Activated CD8-positive, alpha-beta memory T cell treated with anti-CD3 and anti-CD28 coated beads, Interleukin-2, amount 50 U/mL, for 48 hours (primary cell): ENCODE measurements at places on chromosomes 2 and 18.

DNA sequence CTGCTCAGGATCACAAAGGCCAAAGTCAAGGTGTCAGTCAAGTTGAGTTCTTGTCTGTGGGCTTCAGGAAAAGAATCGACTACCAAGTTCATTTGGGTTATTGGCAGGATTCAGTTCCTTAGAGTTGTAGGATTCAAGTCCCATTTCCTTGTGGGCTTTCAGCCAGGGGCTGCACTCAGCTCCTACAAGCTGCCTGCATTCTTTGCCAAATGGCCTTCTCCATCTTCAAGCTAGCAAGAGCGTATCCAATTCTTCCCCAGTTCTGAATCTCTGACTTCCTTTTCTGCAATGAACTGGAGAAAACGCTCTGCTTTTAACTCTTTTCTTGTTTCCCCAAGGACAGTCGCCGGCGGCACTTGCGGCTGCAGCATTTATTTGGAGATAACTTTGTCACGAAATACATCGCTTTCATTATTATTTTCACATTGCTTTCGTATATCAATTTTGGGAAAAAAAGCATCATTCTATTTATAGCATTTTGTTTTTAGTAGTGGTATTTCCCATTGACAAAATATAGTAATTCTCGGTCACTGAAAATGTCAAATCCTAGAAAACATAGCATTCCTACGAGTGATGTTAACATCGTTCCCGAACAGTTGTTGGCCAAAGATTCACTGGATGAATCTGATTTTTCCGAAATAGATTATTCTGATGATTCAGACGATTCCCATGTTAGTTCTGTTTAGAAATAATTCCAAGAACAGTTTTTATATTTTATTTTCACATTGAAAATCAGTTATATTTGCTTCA lies 59.6 kb upstream of the SERPINE2 start:
- no peak for DNase-seq

DNA sequence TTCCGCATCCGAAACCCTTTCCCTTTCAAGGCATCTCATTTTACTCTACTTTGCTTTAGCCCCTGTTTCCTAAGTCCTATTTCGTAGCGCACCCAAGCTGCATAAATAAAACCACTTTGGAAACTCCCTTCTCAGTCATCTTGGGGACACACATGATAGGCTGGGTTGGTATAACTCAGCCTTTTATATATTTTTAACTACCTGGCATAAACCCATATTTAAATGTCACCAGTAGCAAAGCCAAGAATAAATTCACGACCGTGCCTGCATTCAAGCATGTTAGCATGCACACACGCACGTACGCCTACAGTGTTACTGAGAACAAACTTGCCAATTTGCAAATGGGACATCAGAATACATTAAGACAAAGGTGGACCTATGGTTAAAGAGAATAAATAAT lies 564.7 kb upstream of the PIK3C3 start:
- no peak for DNase-seq

- no peak for DNase-seq
These were observed 236.8 kb upstream of the ATP5MC3 start for GRCh38 chr2:175418224-175418835.

DNA sequence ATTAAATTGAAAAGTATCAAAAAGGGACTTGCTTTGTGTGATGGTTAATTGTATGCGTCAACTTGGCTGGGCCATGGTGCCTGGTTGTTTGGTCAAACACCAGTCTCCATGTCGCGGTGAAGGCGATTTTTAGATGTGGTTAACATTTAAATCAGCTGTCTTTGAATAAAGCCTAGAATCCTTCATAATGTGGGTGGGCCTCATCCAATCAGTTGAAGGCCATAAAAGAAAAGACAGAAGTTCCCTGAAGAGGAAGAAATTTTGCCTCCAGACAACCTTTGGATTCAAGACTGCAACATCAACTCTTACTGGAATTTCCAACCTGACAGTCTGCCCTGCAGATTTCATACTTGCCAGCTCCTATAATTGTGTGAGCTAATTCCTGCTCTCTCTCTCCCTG lies 160.5 kb downstream of the SH3BP4 start:
- no peak for DNase-seq

- no peak for DNase-seq
These were observed 17.6 kb upstream of the SLC9A2 start for GRCh38 chr2:102601730-102602129.

DNA sequence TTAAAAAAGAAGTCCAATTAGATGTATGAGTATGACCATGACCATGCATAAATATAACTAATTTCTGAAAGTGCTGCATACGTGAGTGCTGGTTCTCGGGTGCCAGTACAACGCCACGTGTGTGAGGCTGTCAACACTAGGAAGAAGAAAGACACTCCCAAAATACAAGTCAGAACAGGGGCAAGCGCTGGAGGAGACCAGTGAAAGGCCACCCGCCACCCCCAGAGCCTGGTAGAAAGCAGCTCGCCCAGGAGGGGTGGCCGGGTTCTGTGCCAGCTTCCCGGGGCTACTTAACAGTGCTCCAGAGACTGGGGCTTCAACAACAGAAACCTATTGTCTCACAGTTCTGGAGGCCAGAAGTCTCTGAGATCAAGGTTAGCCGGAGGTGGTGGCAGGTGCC lies 147.6 kb downstream of the RTP5 start:
- no peak for DNase-seq

GRCh38 chr2:218023636-218024035 lies 20.8 kb upstream of the TNS1 start:
- DNase-seq, result peak; percentile 22

DNA sequence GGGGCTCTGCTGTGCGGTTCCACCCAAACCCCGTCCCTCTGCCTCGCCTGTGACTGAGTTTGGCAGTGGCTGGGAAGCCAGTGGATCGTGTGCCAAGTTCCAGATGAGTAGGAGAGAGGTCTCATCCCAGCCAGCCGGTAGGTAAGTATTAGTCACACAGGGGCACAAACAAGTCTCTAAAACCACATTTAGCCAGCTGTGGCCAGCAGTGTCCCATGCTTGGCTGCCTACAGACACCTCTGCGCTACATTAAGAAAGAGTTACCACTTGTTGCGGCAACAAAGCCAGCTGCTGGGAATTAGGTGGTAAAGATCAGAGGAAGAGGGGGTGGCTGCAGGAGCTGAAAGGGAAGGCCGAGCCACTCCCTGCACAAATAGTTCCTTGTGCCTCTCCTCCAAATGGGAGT lies 81.2 kb downstream of the GATA6 start:
- DNase-seq, result no peak

- DNase-seq, result no peak
These were observed 63.0 kb upstream of the OTOF start for GRCh38 chr2:26540961-26541360.

DNA sequence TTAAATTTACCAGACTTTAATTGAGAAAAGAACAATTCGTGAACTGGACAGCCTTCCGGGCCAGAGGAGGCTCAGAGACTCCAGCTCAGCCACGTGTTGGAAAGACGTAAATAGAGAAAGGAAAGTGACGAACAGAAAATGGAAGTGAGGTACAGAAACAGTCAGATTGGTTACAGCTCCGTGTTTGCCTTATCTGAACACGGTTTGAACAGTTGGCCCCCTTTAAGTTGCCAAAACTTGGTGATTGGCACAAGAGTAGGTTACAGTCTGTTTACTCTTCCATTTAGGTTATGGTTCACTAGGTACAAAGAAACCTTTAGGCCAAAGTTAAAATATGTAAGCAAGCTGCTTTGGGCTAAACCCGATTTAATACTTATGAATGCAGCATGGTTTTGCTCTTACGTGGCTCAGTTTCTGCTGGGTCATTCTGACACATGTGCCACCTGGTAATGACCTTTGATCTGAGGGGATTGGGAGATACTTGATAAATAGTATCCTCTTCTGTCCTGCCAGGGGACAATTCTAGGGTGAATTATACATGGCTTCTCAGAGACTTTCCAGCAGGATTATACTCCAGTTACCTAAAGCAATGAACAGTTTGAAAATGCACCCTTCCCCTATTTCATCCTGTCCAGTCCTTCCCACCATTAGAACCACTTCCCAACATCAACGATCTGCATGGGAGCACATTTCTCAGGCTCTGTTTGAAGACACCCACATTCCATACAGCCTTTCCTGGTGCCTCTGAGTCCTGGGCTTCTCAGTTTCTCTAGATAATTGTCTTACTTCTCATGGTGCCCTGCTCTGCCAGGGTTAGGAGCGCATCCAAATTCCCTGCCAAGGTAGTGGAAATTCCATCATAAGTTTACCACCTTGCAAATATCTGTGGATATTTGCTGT lies 65.1 kb upstream of the TGIF1 start:
- DNase-seq, result no peak

GRCh38 chr2:222877556-222878300 lies 16.9 kb downstream of the ACSL3 start:
- no peak for DNase-seq

DNA sequence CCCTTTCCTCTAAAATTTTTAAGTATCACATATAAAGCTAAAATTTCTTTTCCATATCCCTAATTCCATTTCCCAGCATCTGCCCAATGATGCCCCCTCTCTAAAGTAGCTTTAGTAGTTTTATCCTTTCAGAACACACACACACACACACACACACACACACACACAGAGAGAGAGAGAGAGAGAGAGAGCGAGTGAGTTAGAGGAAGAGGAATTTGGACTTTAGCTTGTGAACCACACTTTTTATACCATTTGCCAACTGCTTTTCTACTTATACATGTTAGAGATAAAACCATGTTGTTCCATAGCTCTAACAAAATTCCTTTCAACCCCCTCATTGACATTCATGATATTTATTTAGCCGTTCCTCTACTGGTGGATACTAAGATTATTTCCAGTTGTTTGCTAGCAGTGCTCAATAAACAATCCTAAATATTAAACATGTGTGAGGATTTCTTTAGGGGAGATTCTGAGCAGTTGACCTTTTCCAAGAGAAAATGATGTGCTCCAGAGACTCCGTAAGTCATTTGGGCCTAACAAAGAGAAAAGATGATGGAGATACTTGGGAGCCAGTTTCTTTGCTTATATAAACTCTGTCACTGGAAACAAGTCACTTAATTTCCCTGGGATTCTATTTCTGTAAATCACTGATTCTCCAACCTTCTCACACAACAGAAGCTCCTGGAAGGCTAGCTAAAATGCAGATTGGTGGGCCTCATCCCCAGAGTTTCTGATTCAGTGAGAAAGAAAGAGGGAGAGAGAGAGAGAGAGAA lies 229.7 kb upstream of the SP5 start:
- no peak for DNase-seq

DNA sequence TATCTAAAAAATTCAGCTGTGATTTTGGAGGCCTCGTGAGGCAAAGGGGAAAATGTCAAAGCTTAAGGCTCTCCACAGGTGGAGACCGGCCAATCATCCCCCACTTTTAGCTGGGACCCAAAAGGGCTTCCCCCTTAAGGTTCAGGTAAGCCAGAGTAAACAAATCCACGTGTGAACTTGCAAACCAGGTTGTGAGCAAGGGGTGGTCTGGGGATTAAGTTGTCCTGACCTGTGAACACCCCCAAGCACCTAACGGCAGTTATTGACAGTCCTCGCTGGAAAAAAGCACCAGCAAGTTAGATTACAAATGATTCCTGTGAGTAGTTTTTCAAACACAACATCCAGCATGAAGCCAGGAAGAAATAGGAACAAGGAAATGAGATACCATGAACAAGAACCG lies 42.9 kb downstream of the MYO7B start:
- DNase-seq, result peak; percentile 30

DNA sequence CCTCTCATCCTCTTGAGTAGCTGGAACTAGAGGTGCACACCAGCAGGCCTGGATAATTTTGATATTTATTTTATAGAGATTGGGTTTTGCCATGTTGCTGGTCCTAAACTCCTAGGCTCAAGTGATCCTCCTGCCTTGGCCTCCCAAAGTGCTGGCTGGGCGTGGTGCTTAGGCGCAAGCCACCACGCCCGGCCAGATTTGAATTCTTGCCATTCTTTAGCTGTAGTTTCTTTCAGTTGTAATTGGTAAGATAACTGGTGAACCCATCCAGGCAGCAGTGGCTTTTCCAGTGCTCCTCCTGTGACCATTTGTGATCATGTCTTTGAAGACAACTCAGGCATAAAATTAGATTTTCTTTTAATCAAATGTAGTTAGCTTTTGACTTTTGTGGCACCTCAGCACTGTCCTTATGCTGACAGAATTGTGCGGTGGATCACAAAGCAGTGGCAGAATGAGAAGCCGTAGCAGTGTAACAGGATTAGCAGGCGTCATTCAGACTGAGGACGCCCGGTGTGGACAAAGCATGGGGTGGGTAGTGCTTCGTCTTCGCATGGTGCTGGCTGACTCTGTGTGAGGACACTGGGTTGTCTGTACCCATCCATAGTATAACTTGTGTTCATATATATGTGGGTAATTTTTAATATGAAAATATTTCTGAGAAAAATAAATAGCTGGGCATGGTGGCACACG lies 30.0 kb upstream of the TOGARAM2 start:
- no peak for DNase-seq

GRCh38 chr2:135052997-135053474 lies 944 bp downstream of the RAB3GAP1 start:
- peak; percentile 61 for DNase-seq

GRCh38 chr2:152464851-152465470 lies 130.0 kb downstream of the FMNL2 start:
- no peak for DNase-seq

DNA sequence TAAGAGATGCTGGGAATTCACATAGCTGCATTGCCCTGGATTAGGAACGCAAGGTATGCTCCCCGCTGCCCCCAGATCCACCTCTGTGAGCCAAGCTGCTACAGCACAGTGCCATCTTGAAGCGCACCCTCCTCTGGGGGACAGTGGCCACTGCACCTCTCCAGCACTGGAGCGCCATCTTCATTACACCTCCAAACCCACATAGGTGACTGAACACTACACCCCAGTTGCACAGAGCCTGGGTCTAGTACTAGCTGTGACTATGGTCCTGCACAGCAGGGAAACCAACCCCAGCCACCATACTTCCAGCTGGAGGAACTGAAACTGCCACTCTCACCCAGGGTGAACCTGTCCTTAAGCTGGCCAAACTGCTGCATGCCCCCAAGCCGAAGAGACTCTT lies 84.6 kb downstream of the TMEM237 start:
- DNase-seq, result no peak

- DNase-seq, result no peak
These were observed 41.8 kb downstream of the TIMM21 start for GRCh38 chr18:74190086-74190485.

- no peak for DNase-seq
These were observed 132.0 kb downstream of the NYAP2 start for GRCh38 chr2:225531559-225531958.

- no peak for DNase-seq
These were observed 354.0 kb downstream of the LRRTM1 start for GRCh38 chr2:79950526-79950925.

- DNase-seq, result no peak
These were observed 257.9 kb downstream of the TMX3 start for GRCh38 chr18:68456985-68457384.

DNA sequence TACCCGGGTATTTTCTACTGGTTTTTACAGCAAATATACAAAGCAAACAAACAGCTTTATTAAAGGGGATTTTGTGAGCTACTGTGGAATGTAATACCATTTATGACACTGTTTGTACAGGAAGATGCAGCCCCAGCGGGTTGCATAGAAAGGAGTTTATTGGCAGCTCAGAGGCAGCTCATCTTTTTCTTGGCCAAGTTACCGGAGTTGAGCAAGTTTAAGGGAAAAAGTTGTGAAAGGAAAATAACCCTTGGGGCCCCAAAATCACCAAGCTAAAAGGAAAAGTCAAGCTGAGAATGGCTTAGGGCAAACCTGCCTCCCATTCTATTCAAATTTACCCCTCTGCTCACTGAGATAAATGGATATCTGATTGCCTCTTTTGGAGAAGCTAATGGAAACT lies 60.8 kb downstream of the MOB4 start:
- no peak for DNase-seq
